ENCODE measurements at places on chromosomes 5 and 9.

DNA sequence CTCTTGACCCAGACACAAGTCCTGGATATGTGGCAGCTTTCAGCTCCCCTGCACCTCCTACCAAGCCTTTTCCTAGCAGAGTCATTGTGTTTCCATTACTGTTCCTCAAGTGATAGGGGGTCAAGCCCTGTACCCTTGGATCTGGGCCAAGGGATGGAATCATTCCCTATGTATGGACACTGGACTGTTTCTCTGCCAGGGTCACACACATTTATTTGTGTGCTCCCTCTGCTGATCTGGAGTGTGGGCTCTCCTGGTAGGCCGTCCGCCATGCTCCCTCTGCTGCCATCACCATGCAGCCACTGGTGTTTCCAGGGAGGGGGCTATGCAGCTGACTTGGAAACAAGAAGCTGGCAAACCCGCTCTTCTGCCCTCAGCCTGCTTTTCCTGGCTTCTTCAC, 9.5 kb downstream of the GM2A start:
- no peak for DNase-seq

- DNase-seq: no peak
Measured at GRCh38 chr5:119022017-119022745, 33.8 kb upstream of the DTWD2 start.

DNA sequence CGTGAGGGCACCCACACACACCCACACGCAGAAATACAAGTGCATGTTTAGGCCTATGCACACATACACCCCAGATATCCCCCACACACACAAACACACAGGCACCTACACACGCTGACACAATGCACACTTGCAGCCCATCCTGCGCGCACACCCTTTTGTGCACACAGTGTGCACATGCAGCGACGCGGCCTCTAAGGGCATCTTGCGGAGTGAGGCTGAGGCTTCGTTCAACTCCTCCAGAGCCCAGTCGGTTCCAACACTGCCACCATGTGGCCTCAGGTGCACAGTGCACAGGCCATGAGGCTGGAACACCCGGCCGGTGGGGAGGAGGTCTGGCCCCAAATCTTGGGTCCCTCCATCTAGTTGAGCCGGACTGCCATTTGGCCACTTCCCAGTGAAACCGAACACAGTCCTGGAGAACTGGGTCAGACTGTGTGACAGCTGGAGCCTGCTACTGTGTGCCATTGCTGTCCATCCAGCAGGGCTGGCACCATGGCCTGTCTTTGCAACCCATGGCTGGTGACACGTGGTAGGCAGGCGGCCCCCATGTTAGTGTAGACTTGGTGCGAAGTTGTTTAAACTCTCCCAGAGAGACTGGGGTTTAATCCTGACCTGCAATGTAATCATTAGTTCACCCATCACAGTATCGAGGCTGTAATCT, 97.7 kb upstream of the MVB12B start:
- peak; percentile 84 for DNase-seq

- DNase-seq: no peak
Measured at GRCh38 chr9:122127396-122127798, 32.2 kb downstream of the NDUFA8 start.

- DNase-seq: no peak
Measured at GRCh38 chr9:106893088-106893487, 30.1 kb downstream of the ZNF462 start.

- no peak for DNase-seq
Measured at GRCh38 chr5:82275216-82275664, 2.9 kb downstream of the RPS23 start.

GRCh38 chr5:150120062-150120441, 33.7 kb upstream of the CSF1R start:
- peak; percentile 36 for DNase-seq

GRCh38 chr9:130259044-130259443, 6.5 kb upstream of the HMCN2 start:
- no peak for DNase-seq

DNA sequence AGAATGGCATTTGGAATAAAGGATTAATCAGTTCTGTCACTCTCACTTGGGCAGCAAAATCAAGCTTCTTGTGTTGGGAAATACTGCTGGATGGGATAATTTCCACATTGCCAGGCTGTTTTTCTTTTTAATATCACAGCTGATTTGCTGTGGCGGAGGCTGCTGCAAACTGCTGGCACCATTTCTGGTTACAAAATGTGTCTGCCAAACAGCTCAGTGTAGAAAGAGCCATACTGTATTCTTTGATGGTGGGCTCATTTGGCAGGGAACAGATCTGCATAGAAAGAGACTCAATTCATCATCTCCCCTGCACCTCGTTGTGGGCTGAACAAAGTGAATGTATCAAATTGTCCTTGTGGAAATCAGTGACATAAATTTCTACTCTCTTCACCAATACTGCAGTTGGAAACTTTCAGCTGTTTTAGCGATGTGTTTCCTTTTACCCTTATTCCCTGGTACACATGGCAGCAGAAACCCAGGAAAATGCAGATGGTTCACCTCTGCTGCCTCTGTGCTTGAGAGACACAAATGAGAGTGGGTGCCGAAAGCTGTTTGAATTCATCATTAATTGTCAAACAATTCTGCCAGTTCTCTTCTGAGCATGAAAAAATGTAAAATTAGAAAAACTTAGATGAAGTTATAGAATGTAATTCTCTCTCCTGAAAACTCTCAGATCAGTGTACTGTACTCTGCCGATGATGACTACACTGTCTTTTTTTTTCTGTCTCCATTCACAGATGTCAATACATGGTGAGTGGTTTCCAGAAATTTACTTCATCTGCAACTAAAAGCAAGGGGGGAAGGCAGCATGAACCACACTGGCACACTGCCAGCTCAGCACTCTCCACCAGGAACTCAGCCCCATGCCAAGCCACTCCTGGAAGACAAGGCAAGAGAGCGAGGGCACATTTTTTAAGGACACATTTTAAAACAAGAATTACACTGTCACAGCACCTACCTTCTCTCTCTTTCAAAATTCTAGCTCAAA, 75.0 kb downstream of the HMHB1 start:
- peak; percentile 60 for DNase-seq

GRCh38 chr5:54610197-54610944, 92.8 kb downstream of the SNX18 start:
- no peak for DNase-seq

DNA sequence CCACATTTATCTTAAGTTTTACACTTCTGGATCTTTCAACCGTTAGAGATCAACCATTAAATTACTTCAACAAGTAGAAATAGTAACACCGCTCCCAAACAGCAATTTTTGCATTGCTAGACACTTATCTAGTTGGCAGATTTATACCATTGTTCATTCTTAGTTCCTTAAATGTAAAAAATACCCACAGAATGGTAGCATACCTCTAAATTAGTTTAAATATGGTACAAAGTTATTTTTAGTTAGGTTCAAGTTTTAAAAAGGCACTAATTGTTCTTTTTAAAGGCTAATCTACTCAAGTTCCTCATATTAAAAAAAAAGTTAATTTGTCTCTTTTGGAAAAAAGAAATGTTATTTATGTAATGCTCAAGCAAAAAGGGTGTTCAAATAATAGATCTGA, 8.1 kb downstream of the PFDN1 start:
- DNase-seq: no peak

GRCh38 chr9:132957805-132958204, 13.4 kb upstream of the TSC1 start:
- DNase-seq: no peak

DNA sequence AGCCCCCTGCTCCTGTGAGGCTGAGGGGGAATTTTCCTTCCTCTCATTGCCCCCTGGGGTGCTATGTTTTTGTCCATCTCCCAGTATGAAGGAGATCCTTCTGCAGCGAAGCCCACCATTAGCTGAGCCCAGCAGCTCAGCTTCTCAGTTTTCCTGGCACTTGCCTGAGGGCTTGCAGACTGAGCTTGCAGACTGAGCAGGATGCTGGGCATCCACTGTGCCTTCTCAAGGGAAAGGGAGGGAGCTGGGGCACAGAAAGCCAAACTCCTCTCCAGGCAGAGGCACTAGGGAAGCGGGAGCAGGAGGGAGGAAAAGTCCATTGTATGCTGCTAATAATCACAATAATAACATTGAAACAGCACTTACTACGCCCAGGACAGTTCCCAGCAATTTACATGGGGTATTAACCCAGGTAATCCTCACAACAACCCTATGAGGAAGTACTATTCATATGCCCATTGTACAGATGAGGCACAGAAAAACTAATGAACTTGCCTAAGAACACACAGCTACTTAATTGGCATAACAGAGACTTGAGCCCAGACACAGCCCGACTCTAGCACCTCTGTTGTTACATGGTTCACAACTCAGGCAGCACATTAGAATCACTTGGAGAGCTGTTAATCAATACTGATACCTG, 86.9 kb upstream of the SSBP2 start:
- DNase-seq: no peak

- no peak for DNase-seq
Measured at GRCh38 chr9:124932333-124932732, 8.6 kb downstream of the GOLGA1 start.

- DNase-seq: no peak
Measured at GRCh38 chr5:88502179-88503040, 233.8 kb upstream of the TMEM161B start.

DNA sequence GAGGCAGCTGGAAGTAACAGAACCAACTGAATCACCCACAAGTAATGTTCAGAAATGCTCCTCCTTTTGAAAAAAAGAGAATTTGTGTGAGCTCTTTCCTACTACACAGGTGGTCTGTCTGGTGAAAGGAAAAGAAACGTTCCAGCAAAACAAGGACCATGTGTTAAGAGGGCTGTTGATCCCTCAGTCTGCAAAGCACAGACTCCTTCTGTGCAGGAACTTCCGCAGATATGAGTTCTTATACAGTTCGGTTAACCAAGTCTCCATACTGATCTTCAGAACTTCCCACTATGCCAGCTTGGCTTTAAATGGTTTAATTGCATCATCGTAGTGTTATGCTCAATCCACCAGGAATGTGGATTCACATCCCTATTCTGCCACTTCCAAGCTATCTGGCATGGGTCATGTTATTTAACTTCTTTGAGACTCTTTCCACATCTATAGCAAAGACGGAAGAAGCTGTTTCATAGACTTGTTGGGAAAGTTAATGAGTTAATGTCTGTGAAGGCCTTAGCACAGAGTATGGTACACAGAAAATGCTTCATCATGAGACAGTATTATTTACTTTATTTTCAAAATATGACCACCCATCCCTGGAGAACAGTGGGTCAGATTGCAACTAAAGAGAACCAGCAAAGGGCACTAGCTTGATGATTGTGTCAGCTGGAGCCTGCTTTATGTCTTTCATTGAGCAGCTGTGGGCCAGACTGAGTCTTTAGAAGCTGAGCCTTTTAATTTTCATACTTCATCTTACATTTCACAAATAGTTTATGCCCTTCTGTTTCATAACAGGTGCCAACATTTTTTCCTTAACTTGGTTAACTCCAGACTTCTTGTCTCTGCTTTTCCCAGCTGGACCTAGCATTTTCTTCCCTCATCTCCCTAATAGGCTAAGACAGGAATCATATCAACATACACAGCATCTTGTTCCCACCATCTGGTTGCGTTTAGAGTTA, 89.9 kb downstream of the MAMDC2 start:
- DNase-seq: no peak

DNA sequence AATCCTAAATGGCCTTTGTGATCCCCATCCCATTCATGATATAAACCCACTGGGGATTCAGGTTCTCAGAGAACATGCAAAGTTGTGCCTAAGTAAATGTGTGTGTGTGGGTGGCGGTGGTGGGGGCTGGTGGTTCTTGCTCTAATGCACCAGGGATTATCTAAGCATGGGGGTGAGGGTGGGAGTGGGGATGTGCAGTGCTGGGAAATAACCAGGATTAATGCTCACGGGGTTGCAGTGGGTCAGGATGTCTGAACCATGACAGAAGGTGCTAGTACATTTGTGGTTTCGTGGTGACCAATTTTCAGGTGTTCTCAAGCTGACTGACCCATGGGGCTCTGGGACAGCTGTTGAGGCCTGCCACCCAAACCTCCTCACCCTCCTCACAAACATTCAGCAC, 101.0 kb downstream of the ZNF608 start:
- no peak for DNase-seq

DNA sequence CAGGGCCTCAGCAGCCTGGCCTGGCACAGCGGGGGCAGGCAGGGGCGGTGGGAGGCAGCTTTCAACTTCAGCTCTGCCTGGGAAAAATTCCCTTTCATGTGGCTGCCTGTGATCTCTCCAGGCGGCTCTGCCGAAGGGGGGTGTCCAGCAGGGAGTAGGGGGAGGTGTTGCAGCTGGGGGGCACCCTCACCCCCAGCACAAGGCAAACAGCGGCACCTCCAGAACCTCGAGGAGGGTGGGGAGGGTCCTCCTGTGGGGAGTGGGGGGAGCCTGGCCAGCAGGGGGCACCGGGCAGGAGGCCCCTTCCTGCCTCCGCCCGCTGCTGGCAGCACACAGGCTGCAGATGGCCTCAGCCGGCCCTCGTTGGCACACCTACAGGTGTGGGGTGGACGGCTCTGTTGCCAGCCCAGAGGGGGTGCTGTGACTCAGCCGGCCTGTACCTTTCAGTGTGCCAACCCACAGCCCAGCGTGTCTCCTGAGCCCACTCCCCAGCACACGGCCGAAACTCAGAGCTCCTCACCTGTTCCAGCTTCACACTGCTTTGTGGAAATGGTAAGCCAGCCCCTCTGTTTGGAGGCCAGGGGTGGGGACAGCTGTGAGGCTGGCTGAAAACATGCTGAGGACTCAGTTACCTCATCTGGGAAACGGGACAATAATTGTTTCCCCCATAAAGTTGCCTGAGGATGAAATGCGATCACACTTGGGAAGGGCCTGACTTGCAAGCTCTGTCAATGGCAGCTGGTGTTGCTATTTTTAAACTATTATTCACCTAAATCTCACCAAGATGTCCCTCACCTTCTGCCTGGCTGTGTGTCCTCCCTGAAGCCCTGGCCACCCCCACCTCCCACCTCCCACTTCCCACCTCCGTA, 37.0 kb downstream of the CXXC5 start:
- no peak for DNase-seq

- DNase-seq: no peak
Measured at GRCh38 chr5:173554989-173555705, 61.3 kb downstream of the BOD1 start.

GRCh38 chr5:56692359-56693219, 122.8 kb upstream of the MAP3K1 start:
- no peak for DNase-seq

GRCh38 chr5:170195961-170196360, 36.8 kb upstream of the C5orf58 start:
- DNase-seq: no peak

- DNase-seq: no peak
Measured at GRCh38 chr9:6779417-6780241, 21.9 kb downstream of the KDM4C start.

GRCh38 chr5:162888268-162888667, 549.1 kb upstream of the CCNG1 start:
- no peak for DNase-seq

DNA sequence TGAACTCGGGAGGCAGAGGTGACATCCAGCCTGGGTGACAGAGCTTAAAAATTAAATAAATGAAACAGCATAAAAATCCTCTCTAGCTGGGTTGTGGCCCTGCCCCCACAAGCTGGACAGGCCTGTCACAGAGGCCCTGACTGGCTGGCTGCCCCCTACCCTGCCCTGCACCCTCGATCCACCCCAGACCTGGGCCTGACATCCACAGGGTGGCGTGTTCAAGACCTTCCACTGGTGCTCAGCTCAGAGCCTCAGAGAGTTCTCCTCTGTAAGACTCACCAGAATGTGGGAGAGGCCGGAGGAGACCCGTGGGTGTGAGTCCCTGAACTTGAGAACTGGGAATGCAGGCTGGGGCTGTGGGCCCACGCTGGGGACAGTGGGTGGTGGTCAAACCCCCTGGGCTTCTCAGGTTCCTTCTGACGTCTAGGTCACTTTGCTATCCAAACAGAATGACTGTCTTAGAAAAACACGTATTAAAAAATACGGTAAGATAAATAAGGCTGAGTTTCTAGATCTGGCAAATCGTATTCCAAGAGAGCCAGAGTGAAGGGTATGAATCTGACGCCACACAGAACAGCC, 9.7 kb upstream of the WDR38 start:
- DNase-seq: no peak

- DNase-seq: no peak
Measured at GRCh38 chr9:69811351-69811868, 9.2 kb upstream of the CFAP95 start.
